ENCODE measurements at places on chromosomes 1 and 21.

DNA sequence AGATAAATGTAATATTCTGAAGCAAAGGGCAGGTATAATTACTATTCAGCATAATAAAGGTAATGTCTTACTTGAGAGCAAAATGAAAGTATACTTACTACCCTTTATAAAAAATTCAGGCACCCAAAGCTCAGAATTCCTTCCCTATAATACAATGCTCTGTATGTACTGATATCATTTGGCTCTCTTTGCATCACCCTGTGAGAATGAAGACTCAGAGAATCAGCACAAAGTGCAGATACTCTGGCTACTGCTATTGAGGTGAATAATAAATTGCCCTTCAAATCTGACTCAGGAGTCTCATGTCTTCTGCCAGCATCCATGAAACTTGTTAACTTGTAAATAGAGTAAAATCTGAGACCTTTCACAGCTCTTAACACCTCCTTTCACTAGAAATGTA is 108.5 kb upstream of the KCTD3 start:
- no peak for DNase-seq

DNA sequence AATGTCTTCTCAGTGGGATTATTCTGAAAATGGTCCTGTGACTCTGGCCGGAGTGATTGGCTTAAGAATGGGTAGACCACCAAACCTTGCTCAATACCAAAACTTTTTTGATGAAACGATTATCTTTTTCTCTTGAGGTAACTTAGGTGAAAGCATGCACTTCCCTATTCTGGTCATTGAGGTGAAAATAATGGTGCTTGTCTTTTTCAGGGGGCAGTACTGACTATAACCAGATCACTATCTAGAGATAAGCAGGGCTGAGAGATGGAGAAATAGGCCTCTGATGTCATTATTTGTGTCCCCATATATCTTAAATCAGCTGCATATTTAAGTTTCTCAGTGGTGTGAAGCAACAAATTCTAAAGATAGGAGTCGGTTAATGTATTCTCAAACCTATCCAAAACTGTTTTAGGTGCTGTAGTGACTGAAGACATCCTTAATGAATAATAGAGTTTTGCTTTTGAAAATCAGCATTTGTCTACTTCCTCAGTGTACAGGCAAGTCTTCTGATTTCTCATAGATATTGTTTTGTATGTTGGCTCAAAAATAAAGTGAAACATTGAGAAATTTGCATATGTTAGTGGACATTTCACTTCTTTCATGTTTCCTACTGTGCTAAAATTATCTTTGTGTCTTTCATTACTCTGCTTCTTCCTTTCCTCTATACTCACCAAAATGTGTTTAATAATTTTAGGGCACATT is 735.3 kb upstream of the ADGRL4 start:
- no peak for DNase-seq

GRCh38 chr1:85609976-85610375 is 29.4 kb downstream of the CCN1 start:
- DNase-seq: no peak

DNA sequence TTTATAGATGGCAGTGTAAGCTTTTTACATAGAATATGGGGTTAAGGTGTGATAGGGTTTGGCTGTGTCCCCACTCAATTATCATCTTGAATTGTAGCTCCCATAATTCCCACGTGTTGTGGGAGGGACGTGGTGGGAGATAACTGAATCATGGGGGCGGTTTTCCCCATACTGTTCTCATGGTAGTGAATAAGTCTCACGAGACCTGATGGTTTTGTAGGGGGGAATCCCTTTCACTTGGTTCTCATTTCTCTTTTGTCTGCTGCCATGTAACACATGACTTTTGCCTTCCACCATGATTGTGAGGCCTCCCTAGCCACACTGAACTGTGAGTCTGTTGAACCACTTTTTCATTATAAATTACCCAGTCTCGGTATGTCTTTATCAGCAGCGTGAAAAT is 290.3 kb upstream of the B3GALT2 start:
- no peak for DNase-seq

Measured in GM23248 (cell line).